ENCODE measurements at places on chromosomes 12 and 14. TPM values are rescaled to one million over a fixed set of nuclear protein-coding genes. Genes with fewer than 3 reads are reported as not detected.

- no peak for DNase-seq
Measured at GRCh38 chr12:52645982-52646381, 6.0 kb downstream of the KRT2 start.

Gene POTEG
- not detected for total RNA-seq

Gene KRT72
- not detected for total RNA-seq

GRCh38 chr12:106994579-106995220 is 7.8 kb upstream of the MTERF2 start:
- peak; percentile 20 for DNase-seq

Gene VRTN
- total RNA-seq = not detected

- DNase-seq = no peak
Measured at GRCh38 chr12:114671443-114672411, 12.2 kb downstream of the TBX3 start.

- DNase-seq = no peak
Measured at GRCh38 chr12:111453071-111453989, 47.6 kb downstream of the SH2B3 start.

Gene AQP2
- total RNA-seq = not detected

DNA sequence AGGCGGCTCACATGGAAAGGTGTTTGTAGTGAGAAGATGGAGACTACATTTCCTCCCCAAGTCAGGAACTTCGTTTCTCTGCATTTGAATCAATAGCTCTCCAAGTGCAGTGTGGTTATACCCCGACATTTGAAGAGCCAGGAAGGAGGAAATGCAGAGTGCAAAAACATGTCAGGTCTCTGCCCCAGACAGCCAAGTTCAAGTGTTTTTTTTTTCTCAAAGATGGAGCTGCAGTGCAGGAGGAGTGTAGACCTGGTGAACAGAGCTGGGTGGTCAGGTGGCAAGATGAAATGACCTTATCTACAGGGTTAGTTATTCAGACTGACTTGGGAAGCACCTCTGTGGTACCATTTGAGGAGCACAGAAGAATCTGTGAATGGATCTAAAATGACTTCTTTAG is 21.3 kb downstream of the MLXIP start:
- DNase-seq = no peak

DNA sequence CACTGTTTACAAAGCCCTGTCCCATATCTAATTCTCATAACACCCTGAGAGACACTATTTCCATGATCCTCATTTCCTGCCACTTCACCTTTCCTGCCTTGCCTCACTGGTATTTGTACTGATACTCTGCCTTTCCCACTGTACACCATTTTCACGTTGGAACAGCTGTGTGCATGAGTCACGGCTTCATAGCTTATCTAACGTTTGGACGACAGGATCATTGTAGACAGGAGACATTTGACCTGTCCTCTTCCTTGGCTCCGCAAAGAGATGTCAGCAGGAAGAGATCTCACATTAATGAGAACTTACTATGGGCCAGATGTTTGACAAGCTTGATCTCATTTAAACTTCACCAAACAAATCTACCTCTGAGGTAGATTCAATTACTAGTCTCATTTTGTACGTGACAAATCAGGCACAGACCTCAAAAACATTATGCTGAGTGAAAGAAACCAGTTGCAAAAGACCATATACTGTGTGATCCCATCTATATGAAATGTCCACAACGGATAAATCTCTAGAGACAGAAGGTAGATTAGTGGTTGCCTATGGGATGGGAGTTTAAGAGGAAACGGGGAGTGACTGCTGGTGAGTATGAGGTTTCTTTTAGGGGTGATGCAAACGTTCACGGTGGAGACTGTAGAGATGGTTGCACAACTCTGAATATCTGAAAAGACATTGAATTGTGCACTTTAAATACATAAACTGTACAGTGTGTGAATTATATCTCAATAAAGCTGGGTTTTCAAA is 71.2 kb downstream of the KCNK13 start:
- DNase-seq = no peak

- no peak for DNase-seq
Measured at GRCh38 chr14:61718039-61718438, 22.7 kb downstream of the HIF1A start.

Gene KRT79
- total RNA-seq = not detected

DNA sequence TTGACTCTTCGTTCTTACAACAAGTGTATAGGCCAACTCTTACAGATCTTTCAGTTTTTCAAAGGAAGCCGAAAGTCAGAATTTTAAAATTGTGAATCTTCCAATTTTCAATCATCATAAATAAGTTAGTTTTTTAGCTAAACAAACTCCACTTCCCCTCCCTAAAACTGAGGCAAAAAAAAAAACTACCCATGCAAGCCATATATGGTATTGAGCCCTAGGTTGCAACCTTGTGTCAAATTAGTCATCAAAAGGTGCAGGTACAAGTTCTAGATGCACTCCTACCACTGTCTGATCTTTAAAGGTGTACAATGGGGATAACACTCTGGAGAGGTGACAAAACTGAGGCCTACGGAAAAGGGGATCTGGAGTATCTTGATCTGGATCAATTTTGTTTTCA is 97.9 kb downstream of the PAWR start:
- no peak for DNase-seq

- DNase-seq = no peak
Measured at GRCh38 chr14:65476942-65477318, 64.4 kb downstream of the FUT8 start.

DNA sequence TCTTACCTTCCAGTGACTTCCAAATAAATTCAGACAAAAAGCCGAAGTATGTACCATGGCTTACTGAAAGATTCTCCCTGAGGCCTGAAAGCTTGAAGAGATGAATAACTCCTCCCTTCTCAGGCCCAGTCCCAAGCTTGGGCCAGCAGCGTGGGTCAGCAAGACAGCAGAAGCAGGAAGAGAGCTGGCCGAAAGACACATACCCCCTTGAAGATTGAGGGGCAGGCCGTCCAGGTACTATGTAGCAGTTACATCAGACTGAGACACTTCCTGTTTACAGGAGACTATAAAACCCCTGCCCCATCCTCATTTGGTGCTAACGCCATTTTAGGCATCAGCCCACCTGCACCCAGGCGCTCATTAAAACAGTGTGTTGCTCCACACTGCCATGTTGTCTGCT is 15.0 kb downstream of the NDUFA12 start:
- no peak for DNase-seq

Data from MG63 (cell line).